Esophagus squamous epithelium (tissue), 5 donors: ENCODE measurements at places on chromosomes 1 and 21. TPM values are rescaled to one million over a fixed set of nuclear protein-coding genes. Genes with fewer than 3 reads are reported as not detected.

The ADAMTS5 gene
- 2.0 TPM for total RNA-seq

The KDM5B gene
- 41.2 TPM for total RNA-seq

The IFNAR2 gene
- 4.0 TPM for total RNA-seq

The AIM2 gene
- 0.27 TPM for total RNA-seq

The NECTIN4 gene
- 114 TPM for total RNA-seq

The BGLAP gene
- 0.38 TPM for total RNA-seq

The FCRL6 gene
- 0.76 TPM for total RNA-seq

The CGN gene
- total RNA-seq = 11.8 TPM

The COG2 gene
- 27.7 TPM for total RNA-seq

The HTR6 gene
- total RNA-seq = not detected

The SPRR2B gene
- 7.0 TPM for total RNA-seq

GRCh38 chr1:245953876-245954660 lies 553.0 kb downstream of the SMYD3 start:
- H3K27me3 ChIP-seq = no peaks in the 10 kb centered on the region
- H3K36me3 ChIP-seq = no peaks in the 10 kb centered on the region
- peaks cover 6% of the 10 kb centered on the region for H3K4me1 ChIP-seq

- no peaks in the 10 kb centered on the region for H3K4me1 ChIP-seq
- no peak for DNase-seq
- no peaks in the 10 kb centered on the region for H3K27me3 ChIP-seq
- H3K36me3 ChIP-seq = no peaks in the 10 kb centered on the region
Measured at GRCh38 chr1:15573477-15573876, 11.4 kb downstream of the AGMAT start.

- no peaks in the 10 kb centered on the region for H3K36me3 ChIP-seq
- no peak overlapping the region for H3K27ac ChIP-seq
- no peak for DNase-seq
- H3K4me1 ChIP-seq = no peaks in the 10 kb centered on the region
- no peak overlapping the region for H3K4me3 ChIP-seq
- peaks cover 66% of the 10 kb centered on the region for H3K27me3 ChIP-seq
Measured at GRCh38 chr21:35982717-35983116, 77.6 kb downstream of the SETD4 start.

GRCh38 chr1:72521659-72522058 lies 239.3 kb upstream of the NEGR1 start:
- no peaks in the 10 kb centered on the region for H3K27me3 ChIP-seq
- DNase-seq = no peak
- no peaks in the 10 kb centered on the region for H3K4me1 ChIP-seq

- no peak overlapping the region for H3K27ac ChIP-seq
- no peaks in the 10 kb centered on the region for H3K36me3 ChIP-seq
- no peaks in the 10 kb centered on the region for H3K27me3 ChIP-seq
- H3K4me1 ChIP-seq = peaks cover 86% of the 10 kb centered on the region
- no peak overlapping the region for H3K4me3 ChIP-seq
Measured at GRCh38 chr1:40694353-40694874, 2.9 kb downstream of the NFYC start.

- no peak overlapping the region for H3K27ac ChIP-seq
- H3K4me3 ChIP-seq = no peak overlapping the region
- H3K4me1 ChIP-seq = peaks cover 36% of the 10 kb centered on the region
- no peaks in the 10 kb centered on the region for H3K27me3 ChIP-seq
- no peak for DNase-seq
Measured at GRCh38 chr1:18965206-18966173, 9.0 kb upstream of the IFFO2 start.

DNA sequence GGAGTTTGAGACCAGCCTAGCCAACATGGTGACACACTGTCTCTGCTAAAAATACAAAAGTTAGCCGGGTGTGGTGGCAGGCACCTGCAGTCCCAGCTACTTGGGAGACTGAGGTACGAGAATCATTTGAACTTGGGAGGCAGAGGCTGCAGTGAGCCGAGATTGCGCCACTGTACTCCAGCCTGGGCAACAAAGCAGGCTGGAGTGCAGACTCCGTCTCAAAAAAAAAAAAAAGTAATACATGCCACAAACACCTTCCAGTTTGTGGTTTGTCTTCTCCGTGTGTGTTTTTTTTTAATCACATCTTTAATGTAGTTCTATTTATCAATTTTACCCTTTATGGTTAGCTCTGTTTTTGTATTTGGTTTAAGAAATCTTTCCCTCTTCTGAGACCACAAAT lies 22.3 kb downstream of the POGZ start:
- no peak overlapping the region for H3K27ac ChIP-seq
- no peaks in the 10 kb centered on the region for H3K27me3 ChIP-seq
- no peak for DNase-seq
- H3K4me3 ChIP-seq = no peak overlapping the region
- H3K4me1 ChIP-seq = peaks cover 9% of the 10 kb centered on the region

DNA sequence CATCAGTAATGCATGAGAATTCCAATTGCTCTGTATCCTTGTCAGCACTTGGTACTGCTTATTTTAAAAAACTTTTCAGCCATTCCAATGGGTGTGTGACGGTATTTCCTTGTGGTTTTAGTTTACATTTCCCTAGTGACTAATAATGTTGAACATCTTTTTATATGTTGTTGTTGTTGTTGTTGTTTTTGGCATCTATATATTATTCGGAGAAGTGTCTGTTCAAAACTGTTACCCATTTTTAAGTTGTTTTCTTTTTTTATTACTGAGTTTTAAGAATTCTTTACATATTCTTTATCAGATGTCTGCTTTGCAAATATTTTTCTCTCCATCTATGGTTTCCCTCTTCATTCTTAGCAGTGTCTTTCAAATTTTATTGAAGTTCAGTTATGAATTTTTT lies 231.1 kb upstream of the POU3F1 start:
- H3K27ac ChIP-seq = no peak overlapping the region
- no peaks in the 10 kb centered on the region for H3K4me1 ChIP-seq
- H3K27me3 ChIP-seq = no peaks in the 10 kb centered on the region
- no peak for DNase-seq
- H3K4me3 ChIP-seq = no peak overlapping the region
- no peaks in the 10 kb centered on the region for H3K36me3 ChIP-seq

DNA sequence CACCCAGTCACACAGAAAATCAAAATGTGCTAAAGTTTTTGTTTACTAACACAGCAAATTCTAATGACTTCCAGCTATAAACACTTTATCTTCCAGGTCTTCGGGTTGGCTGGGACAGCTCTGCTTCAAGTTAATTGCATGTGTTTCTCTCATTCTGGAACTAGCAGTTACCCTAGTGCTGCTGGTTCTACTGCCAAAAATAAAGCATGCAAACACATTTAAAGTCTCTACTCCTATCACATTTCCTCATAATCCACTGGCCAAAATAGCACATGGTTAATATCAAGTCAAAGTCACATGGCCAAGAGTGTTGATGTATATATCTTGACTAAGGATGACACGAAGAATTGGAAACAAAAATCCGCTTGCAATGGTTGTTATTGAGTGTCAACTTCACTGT lies 973.1 kb upstream of the ADGRL2 start:
- H3K36me3 ChIP-seq = no peaks in the 10 kb centered on the region
- no peak for DNase-seq
- H3K4me1 ChIP-seq = no peaks in the 10 kb centered on the region
- H3K27ac ChIP-seq = no peak overlapping the region

DNA sequence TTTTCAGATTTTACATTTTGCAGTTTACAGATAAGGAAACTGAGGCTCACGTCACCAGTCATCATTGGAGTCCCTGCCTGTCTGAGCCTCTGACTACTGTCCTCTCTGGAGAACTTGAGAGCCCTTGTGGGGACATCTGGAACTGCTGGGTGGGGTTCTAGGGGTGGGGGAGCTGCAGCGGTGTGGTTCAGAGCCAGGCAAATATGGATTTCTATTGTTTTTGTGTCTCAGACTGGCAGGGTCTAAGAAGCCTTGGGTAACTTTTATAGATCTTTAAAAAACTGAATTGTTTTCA lies 46.9 kb downstream of the IER5 start:
- H3K36me3 ChIP-seq = no peaks in the 10 kb centered on the region
- peaks cover 61% of the 10 kb centered on the region for H3K4me1 ChIP-seq
- peak overlapping the region; percentile 80 for H3K27ac ChIP-seq
- no peak overlapping the region for H3K4me3 ChIP-seq
- DNase-seq = no peak

DNA sequence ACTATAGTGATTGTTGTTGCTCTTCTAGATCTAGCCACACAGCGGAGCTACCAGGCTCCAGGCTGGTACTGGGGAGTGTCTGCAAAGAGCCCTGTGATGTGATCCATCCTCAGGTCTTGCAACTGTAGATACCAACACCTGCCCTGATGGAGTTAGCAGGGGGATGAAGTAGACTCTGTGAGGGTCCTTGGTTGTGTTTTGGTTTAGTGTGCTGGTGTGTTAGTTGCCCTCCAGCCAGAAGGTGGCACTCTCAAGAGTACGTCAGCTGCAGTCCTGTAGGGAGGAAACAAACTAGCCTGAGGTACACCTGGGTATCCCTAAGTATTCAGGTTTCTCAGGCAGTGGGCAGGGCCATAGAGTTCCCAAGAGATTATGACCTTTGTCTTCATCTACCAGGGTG lies 81.2 kb upstream of the TMPRSS2 start:
- no peak for DNase-seq
- no peaks in the 10 kb centered on the region for H3K36me3 ChIP-seq
- H3K27ac ChIP-seq = no peak overlapping the region

GRCh38 chr1:239758756-239759155 lies 332.9 kb upstream of the FMN2 start:
- H3K27me3 ChIP-seq = no peaks in the 10 kb centered on the region
- no peaks in the 10 kb centered on the region for H3K4me1 ChIP-seq
- no peaks in the 10 kb centered on the region for H3K36me3 ChIP-seq
- no peak for DNase-seq
- no peak overlapping the region for H3K4me3 ChIP-seq
- H3K27ac ChIP-seq = no peak overlapping the region

GRCh38 chr1:19797827-19798226 lies 1.9 kb downstream of the TMCO4 start:
- no peak overlapping the region for H3K4me3 ChIP-seq
- no peak overlapping the region for H3K27ac ChIP-seq
- DNase-seq = no peak
- no peaks in the 10 kb centered on the region for H3K27me3 ChIP-seq
- H3K4me1 ChIP-seq = peaks cover 9% of the 10 kb centered on the region
- H3K36me3 ChIP-seq = no peaks in the 10 kb centered on the region

DNA sequence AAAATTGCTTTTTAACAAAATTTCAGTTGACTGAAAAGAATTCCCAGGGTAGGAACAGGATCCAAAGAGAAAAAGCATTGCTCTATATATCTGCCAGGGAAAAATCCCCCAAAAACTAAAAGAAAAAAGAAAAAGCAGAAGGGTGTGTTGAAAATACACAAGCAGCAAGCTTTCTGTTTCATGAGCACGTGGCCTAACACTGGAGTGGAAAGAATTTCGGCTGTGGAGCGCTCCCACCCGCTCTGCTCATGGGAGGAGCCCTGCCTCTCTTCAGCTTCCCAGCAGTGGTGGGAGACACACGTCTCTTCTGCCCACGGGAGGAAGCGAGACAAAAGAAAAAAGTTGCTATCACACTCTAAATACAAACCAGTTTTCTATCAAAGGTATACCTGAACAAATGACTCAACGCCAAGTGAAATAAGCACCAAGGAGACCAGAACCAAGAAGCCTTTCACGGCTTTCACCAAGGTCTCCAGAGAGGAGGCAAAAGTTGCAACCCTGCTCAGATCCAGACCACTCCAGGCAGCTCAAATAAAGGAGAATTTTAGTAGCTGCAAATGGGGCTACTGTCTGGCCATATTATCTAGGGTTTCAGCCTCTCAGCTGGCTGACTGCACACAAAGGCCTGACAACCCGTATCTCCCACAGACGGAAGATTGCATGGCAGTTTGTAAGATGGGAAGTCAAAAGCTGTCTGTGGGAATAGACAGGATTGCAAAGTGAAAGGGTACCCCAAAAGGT lies 29.5 kb upstream of the ZNF496 start:
- no peak overlapping the region for H3K4me3 ChIP-seq
- H3K4me1 ChIP-seq = peaks cover 31% of the 10 kb centered on the region
- H3K27me3 ChIP-seq = no peaks in the 10 kb centered on the region
- peak overlapping the region; percentile 40 for H3K27ac ChIP-seq
- no peak for DNase-seq

GRCh38 chr1:2019571-2020309 lies 595 bp downstream of the GABRD start:
- H3K27ac ChIP-seq = no peak overlapping the region
- DNase-seq = no peak
- H3K4me3 ChIP-seq = no peak overlapping the region
- no peaks in the 10 kb centered on the region for H3K36me3 ChIP-seq

- H3K27me3 ChIP-seq = no peaks in the 10 kb centered on the region
- peaks cover 37% of the 10 kb centered on the region for H3K4me1 ChIP-seq
- no peak overlapping the region for H3K4me3 ChIP-seq
Measured at GRCh38 chr1:161096015-161096414, 2.1 kb upstream of the KLHDC9 start.

- peak overlapping the region; percentile 80 for H3K27ac ChIP-seq
- H3K4me1 ChIP-seq = peaks cover 100% of the 10 kb centered on the region
- H3K36me3 ChIP-seq = peaks cover 12% of the 10 kb centered on the region
- H3K4me3 ChIP-seq = no peak overlapping the region
- H3K27me3 ChIP-seq = no peaks in the 10 kb centered on the region
Measured at GRCh38 chr1:204442376-204443259, 31.0 kb upstream of the PPP1R15B start.

DNA sequence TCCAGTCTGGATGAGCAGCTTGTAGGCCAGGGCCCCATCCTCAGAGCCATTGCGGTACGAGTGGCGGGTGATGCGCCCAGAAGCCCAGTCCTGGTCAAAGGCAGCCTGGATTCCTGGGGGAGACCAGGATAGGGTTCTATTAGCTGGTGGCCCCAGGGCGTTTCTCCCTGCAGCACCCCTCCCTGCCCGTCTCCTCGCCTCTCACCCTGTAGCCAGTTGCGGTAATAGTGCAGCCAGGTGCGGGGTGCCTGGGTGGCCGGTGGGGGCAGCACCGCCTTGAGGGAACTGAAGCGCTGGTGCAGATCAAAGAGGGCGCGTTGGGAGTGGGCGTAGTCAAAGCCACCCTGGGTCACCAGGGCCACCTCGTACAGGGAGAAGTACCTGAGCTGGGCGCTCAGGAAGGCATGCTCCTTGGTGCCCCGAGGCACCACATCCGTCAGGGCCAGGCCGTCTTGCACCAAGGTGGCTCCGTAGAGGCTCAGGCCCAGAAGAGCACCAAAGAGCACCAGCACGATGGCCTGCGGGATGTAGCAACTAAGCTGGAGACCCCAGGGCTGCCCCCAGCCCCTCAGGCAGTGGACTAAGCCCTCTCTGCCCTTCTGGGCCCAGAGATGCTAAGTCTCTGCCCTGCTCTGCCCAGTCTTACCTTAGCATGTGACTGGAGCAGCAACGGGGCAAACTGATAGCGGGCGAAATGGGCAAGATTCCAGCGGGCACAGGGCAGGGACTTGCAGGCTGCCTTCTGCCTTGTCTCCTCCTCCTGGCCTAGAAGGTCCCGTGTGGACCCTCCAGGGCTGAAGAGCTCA lies 15.7 kb downstream of the PTCH2 start:
- no peak for DNase-seq
- no peaks in the 10 kb centered on the region for H3K36me3 ChIP-seq
- peaks cover 7% of the 10 kb centered on the region for H3K4me1 ChIP-seq
- H3K27ac ChIP-seq = no peak overlapping the region
- H3K27me3 ChIP-seq = no peaks in the 10 kb centered on the region
